Activated naive CD4-positive, alpha-beta T cell treated with Interleukin-2 at 50 U/mL for 16 hours (primary cell): ENCODE measurements at places on chromosomes 12 and 14.

DNA sequence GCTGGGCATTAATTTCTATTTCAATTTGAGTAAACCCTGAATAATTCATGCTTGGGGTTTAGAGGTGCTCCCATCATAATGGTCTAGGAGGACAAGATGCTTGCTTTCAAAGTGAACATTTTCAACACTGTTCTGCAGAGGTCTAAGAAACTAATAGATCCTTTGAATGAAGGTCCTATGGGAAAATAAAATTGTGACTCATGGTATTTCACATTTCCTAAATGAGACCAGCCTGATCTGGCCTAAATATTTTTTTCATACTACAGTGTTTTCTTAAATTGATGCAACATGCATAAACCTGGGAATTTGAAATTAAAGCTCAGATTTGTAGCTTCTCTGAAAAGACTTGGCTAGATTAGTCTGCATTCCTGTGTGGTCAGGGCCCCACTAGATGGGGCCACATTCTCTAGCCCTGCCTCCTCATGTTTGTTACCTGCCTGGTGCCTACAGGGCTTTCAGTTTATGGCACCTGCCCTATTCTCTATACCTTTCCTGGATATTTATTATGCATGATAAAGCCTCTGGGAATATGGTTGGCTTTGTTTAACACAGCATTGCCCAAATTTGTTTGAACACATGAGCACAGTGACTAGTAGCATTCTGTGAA lies 112.7 kb downstream of the METTL25 start:
- no peak for DNase-seq

- DNase-seq: peak; percentile 95
Measured at GRCh38 chr14:45253070-45253753, at the start of gene MIS18BP1. Gene MIS18BP1 (minus strand): TSS chr14:45253202. CDS start chr14:45247286, 5,916 bp downstream.

DNA sequence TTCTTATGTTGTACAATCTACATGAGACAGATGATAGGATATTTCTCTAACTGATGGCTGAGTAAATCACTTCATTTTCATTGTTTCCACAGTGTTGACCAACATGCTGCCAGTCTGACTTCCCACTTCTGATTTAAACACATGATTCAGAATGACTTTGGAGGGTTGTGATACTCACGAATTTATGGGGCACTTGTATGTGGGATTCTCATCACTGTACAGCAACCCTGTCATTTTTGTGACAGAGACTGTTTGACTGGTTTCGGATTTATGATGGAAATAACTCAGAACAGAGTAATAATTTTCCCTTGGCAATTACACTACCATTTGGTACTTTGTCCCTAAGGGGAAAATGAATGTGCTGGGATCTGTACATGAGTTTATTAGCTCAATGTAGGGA lies 333.8 kb downstream of the TRHDE start:
- no peak for DNase-seq

- DNase-seq: no peak
Measured at GRCh38 chr14:55240526-55241178, 30.6 kb upstream of the FBXO34 start.

DNA sequence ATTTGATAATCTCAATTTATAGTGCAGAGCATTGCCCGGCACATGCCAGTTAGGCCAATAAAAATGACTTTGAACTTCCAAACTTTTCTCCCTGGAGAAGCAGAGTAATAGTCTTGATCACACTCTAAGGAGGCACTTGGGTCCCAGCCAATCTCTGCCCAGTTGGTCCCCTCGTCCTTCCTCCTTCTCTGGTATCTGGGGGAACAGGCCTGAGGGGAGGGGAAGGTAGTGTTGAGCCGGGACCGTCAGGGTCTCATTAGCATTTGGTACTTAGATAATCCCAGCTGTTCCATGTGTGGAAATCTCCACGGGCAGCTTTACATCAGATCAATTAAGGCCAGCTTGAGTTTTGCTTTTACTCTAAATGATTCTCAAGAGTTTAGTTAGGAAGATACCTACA lies 70.1 kb downstream of the ZNF641 start:
- no peak for DNase-seq

GRCh38 chr12:88398031-88398430 lies 182.2 kb downstream of the KITLG start:
- DNase-seq: no peak

GRCh38 chr12:120453977-120454376 lies 7.7 kb downstream of the GATC start:
- no peak for DNase-seq

DNA sequence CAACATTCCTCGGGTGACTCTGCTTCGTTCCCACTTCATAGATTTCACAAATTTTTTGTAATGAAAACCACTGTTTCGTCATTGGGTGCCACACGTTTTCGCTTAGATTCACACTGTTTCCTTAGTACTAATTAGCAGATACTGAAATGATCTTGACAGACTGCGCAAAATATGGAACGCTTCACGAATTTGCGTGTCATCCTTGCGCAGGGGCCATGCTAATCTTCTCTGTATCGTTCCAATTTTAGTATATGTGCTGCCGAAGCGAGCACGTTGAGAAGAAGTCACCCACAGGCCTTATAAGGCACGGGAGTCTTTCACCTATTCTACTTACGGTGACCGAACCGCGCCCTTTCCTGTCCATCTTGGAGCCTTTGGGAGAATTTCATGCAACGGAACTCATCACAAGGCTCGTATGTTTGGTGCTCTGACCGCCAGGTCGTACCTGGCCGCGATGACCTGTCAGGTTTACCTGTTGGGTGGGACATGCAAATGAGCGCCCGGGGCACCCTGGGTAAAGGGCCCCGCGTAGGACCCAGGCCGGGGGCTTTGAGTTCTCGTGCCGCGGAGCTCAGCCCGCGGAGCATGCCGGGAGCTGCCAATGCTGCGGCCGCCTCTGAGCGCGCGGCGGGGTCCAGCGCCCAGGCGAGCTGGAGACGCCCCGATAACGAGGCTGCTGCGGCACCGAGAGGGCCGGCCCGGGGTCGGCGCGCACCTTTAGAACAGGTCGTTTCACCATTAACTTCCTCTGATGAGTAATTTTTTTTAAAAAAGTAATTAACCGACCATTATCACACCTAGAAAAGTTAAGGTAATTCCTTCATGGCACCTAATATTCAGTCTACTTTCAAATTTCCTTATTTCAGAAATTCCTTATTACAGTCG lies at the start of gene RNU6-8:
Gene RNU6-8 (minus strand): TSS at position 272 of the 885 bp plus-strand sequence.
- peak; percentile 88 for DNase-seq

DNA sequence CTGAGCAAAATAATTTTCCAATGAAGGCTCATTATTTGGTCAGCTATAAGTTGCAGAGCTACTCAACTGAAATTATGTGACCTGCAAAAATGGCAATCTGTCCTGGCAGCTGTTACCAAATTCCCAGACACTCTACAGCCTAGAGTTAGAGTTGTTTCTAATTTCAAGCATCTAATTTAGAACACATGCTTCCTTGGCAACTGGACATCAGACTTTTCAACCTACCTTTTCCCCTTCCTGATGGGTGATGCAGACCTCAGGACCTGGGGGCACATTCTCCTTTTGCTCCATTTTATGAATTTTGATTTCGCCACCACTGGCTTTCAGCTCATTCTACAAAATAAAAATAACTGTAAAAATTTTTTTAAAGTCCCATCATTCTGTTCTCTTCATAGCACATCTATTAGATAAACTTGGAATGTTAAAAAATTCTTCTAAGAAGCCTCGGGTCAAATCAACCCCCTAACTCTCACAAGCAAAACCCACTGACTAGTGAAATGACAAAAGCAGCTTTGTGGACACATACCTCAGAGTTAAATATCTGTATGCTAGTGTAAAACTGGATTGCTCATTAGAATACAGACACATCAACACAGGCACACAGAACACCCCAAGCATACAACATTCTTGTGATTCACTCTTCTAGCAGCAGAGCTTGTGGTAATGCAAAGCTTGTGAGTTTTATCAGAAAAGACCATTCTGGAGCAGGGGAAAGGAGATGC lies 33.5 kb upstream of the CERS5 start:
- no peak for DNase-seq

DNA sequence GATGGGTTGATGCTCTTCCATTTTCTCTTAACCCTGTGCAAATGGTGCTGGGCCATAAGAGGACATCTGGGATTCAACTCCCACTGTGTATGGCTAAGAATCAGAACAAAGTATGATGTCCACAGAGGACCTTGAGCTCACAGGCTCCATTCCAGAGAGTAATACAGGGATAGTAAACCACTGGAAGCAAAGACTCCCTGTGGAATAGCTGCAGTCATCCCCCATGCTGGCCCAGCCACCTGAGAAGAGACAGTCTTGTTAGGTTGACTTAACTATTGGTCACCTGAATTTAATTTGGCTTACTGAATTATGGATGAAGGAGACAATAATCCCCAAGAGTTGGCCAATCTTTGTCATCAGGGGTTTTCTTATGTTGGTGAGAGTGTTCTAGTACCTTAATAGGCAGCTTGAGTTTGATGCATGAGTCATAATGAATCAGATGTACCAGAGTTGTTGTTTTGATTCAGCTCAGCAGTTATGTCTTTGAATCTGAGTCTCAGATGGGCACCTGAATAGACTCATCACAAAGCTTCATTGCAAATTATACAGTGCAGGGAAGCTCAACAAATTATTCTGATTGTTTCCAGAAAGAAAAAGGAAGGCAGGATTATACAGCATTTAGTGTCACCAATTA lies 122.7 kb downstream of the SSPN start:
- no peak for DNase-seq

GRCh38 chr14:104569435-104569834 lies 10.1 kb upstream of the C14orf180 start:
- no peak for DNase-seq

DNA sequence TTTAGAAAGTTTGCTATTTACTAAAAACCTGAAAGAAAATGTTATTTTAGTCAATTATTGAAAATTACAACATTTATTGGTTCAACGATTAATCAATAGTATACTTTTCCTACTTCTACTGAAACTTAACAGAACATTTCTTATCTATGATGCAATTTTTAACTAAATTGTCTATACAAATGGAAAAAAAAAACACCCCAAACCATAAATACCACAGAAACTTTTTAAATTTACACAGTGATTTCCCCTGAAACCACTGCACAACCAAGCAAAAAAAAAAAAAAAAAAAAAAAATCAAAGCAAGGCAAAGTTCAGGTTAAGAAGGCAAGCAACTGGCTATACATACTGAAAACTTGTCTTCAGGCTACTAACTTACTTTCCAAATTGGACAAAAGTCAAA lies 71.9 kb upstream of the POC1B start:
- DNase-seq: no peak

GRCh38 chr12:32248441-32249140 lies 141.9 kb downstream of the BICD1 start:
- DNase-seq: no peak

- no peak for DNase-seq
Measured at GRCh38 chr12:25500651-25501050, 52.4 kb downstream of the LMNTD1 start.

- DNase-seq: peak; percentile 86
Measured at GRCh38 chr12:7995266-7995963, 37.1 kb upstream of the FOXJ2 start.

DNA sequence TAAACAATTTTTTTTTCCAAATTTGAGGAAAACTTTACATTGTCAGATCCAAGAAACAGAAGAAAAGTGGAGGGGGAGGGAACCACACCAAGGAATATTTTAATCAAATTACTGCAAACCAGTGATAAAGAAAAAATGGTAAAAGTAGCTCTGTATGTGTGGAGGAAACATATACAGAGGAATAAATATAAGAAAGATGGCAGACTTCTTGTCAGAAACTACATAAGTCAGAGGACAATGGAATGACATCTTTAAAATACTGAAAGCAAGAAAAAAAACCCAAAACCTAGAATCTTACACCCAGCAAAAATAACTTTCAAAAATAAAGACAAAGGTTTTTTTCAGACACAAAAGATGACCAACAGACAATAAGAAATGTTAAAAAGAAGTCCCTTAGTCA lies 10.2 kb upstream of the LLPH start:
- no peak for DNase-seq

DNA sequence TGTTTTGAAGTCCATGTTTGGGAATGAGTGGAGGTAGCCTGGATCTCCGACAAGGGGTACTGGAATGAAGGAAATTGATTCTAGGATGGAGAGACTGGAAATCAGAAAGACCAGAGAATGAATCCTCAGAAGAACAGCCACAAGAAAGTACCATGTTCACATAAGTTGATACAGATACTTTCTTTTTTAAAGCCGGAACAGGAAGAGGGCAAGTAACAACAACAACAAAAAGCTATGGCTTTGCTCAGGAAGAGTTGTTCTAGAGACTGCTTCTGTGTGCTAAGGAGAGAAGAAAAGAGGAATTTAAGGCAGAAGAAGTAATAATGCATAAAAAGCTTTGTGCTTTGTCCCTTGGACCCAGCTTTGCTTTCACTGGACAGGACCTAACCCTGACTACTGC lies 6.2 kb downstream of the TC2N start:
- DNase-seq: no peak
